Panc1 (cell line): ENCODE measurements at places on chromosomes 1 and 21. TPM values are rescaled to one million over a fixed set of nuclear protein-coding genes. Genes with fewer than 3 reads are reported as not detected.

GRCh38 chr1:47979724-47980123 lies 17.5 kb downstream of the TRABD2B start:
- no peaks in the 10 kb centered on the region for H3K4me1 ChIP-seq
- no peak for DNase-seq
- no peaks in the 10 kb centered on the region; the same call in 1 of the 2 replicates for H3K27me3 ChIP-seq
- H3K4me3 ChIP-seq = no peak overlapping the region

DNA sequence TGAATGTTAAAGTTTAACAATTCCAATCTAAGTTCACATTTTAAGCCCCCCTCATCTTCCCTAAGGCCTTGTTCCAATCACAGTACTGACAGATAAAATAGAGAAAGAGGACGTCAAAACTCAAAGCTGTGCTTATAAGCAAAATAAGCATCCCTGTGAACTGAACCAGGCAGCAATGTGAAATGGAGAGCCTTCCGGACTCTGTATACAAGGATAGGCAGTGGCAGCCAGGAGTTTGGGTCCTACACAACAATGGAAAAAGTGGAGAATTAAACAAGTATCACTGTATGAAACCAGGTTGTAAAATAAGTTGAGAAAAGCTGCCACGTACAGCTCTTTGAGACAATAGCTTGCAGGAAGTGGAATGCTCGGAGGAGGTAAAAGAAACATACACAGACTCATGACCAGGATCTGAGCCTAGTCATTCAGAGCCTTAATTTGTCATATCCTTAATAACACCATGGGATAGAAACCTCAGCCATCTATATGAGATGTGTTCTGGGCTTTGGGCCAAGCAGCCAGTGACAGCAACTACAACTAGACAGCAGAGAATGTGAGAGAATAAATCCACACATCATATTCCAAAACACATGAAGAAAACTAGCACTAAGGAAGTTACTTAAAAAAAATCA lies 55.2 kb upstream of the PALMD start:
- no peaks in the 10 kb centered on the region for H3K4me1 ChIP-seq
- peak; percentile 64 for DNase-seq
- H3K27ac ChIP-seq = no peak overlapping the region
- H3K4me3 ChIP-seq = no peak overlapping the region

GRCh38 chr21:42032266-42032665 lies 22.1 kb upstream of the ZBTB21 start:
- DNase-seq = no peak
- H3K27me3 ChIP-seq = no peaks in the 10 kb centered on the region
- no peaks in the 10 kb centered on the region for H3K4me1 ChIP-seq
- H3K27ac ChIP-seq = no peak overlapping the region

- DNase-seq = no peak
- H3K27ac ChIP-seq = no peak overlapping the region
- peaks cover 22% of the 10 kb centered on the region for H3K27me3 ChIP-seq
These were observed 15.1 kb upstream of the ADORA1 start for GRCh38 chr1:203112475-203112874.

GRCh38 chr1:25051504-25051903 lies 121.4 kb upstream of the RUNX3 start:
- DNase-seq = no peak
- H3K27ac ChIP-seq = no peak overlapping the region

GRCh38 chr21:34235514-34235913 lies 128.3 kb upstream of the KCNE2 start:
- no peak overlapping the region for H3K4me3 ChIP-seq
- H3K36me3 ChIP-seq = no peaks in the 10 kb centered on the region
- H3K27me3 ChIP-seq = no peaks in the 10 kb centered on the region
- no peak overlapping the region for H3K27ac ChIP-seq
- H3K4me1 ChIP-seq = no peaks in the 10 kb centered on the region
- no peak for DNase-seq

DNA sequence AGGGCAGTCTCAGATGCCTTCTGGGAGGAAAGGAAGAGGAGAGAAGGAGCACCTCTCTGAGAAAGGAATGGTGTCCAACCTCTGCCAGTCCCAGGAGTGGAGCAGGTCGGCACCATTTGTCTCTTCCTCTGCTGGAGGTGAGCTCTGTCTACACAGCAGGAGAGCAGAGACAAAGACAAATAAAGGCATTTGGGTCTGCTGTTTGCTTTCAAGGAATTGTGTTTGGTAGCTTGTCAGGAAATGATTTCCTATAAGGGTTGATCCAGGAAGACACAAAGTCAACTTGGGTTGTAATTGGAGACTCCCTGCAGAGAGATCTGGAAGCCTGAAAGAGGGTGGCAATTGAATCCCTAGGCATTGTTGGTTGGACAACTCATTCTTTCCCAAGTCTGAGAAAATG lies 34.5 kb upstream of the PLXNA2 start:
- H3K4me3 ChIP-seq = no peak overlapping the region
- no peaks in the 10 kb centered on the region for H3K36me3 ChIP-seq
- DNase-seq = no peak
- no peak overlapping the region for H3K27ac ChIP-seq
- no peaks in the 10 kb centered on the region for H3K4me1 ChIP-seq

The FAM151A gene
- not detected for total RNA-seq

The TINAGL1 gene
- 6.1 TPM for total RNA-seq

The TMPRSS2 gene
- 111 TPM for total RNA-seq
